T1000 (cell line): ENCODE measurements at places on chromosomes 1 and 21.

GRCh38 chr1:228141226-228142044 is 1.4 kb downstream of the GUK1 start:
- DNase-seq = peak; percentile 36

- DNase-seq = no peak
These were observed 7.0 kb upstream of the HEYL start for GRCh38 chr1:39646232-39647081.

GRCh38 chr1:12166834-12167492 is at the start of gene TNFRSF1B:
TNFRSF1B (plus strand) TSS chr1:12166991; CDS start chr1:12167092, 101 bp downstream.
- DNase-seq = no peak

- no peak for DNase-seq
These were observed 23.1 kb downstream of the IL10RB start for GRCh38 chr21:33289199-33289819.

DNA sequence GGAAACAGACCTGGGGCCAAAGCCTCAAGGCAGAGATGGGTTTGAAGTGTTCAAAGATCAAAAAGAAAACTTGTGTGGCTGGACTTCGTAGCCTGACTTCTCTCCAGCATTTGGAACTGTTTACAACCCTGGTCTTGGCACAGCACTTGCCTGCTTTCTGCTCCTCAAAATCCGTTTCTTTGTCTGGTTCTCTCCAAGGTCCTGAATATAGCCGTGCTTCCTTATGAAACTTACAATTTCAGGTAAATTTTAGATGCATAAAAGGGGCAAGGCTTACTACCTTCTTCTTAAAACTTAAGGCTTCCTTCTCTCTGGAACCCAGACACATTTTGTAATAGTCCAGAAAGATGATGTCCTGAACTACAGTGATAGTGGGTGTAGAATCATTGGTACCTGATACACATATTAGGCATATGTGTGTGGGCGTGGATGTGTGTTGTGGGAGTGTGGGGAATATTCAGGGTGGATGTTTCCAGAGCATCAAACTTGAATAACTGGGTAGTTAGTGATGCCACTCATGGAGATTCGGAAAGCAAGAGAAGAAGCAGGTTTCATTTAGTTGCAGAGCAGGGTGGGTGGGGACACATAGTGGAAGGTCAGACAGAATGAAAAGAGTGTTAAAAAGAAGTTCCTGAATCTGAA is 26.4 kb upstream of the FAM78B start:
- no peak for DNase-seq

GRCh38 chr1:226532553-226532952 is 16.0 kb upstream of the STUM start:
- DNase-seq = no peak

DNA sequence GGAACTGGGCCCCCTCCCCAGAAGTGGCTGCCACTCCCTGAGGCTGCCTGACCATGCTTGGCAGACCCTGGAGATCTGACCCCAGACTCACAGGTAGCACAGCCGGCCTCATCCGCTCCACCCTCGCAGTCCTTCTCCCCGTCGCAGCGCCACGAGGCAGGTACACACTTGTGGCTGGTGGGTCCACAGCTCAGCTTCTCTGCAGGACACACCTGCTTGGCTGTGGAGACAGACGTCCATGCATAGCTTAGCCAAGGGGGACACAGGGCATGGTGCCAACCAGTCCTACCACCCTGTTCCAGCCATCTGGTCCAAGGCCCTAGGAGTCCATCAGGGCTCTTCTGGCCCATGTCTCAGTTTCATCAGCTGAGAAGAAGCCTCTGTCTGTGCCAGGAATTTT is 42.2 kb upstream of the MAGOH start:
- DNase-seq = no peak

GRCh38 chr21:41245509-41246135 is 71.0 kb upstream of the FAM3B start:
- DNase-seq = no peak

GRCh38 chr1:94698759-94699502 is 121.2 kb upstream of the SLC44A3 start:
- no peak for DNase-seq

- DNase-seq = no peak
These were observed 151.6 kb downstream of the TOMM20 start for GRCh38 chr1:234976861-234977680.

GRCh38 chr1:60692031-60692430 is 390.3 kb upstream of the NFIA start:
- DNase-seq = no peak

- DNase-seq = no peak
These were observed 28.1 kb downstream of the ADARB1 start for GRCh38 chr21:45102391-45102932.

DNA sequence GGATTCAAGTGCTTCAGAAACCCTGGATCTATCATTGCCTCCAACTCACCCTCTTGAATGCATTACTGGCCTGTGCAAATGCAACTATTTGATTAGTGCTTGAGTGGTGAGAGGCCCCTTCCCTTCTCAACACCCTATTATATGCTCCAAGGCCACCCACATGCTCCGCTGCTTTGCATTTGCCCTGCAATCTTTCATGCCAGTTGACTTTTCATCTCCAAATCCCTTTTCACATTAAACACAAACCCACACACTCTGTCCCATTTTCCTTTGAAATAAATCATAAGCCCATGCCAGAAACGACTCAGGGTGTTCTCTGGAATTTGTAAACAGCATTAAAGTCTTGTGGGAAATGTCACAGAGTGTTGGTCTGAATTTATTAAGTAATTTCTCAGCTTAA is 78.9 kb upstream of the CTTNBP2NL start:
- DNase-seq = no peak

- no peak for DNase-seq
These were observed 35.8 kb downstream of the RIPK4 start for GRCh38 chr21:41731081-41731480.

GRCh38 chr1:160061369-160062229 is 8.4 kb downstream of the KCNJ10 start:
- DNase-seq = no peak

GRCh38 chr1:159492575-159493323 is 43.1 kb downstream of the OR10J5 start:
- no peak for DNase-seq

- DNase-seq = no peak
These were observed 13.5 kb upstream of the SETDB1 start for GRCh38 chr1:150912623-150913022.

DNA sequence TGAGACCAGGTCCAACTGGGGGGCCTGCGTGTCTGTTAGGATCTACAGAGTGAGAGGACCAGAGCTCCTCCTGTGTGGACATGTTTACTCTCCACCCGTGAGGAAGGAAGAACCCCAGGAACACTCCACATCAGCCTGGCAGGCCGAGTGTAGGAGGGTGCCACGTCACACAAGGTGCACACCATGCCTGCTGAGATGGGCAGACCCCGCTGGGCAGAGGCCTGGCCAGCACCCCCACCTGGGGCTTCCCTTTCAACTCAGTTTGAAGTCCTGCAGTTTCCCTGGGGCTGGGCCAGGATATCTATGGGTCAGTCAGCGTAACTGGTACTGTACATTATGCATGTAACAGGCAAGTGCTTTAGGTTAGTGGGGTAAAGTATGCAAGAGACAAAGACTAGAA is 30.1 kb upstream of the PCBP3 start:
- DNase-seq = no peak

GRCh38 chr21:16634515-16634914 is 878.3 kb upstream of the CXADR start:
- DNase-seq = no peak

GRCh38 chr1:19477284-19478249 is 7.8 kb downstream of the CAPZB start:
- no peak for DNase-seq

DNA sequence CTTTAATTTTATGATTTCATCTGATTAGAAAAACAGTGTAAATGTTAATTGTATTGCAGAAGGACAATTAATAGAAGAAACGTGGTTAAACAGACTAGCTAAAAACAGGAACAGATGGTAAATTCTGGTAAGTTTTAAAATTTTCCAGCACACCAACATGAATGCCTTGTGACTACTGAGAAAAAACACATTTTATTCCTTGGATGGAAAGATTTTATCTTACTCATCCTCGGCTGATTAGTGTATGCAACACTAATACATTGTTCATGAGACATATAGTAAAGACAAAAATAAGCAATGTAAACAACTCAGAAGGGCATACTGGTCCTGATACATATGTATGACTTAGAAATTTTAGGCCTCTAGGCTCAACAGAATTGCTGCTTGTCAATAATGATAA is 4.9 kb upstream of the AK5 start:
- DNase-seq = no peak

DNA sequence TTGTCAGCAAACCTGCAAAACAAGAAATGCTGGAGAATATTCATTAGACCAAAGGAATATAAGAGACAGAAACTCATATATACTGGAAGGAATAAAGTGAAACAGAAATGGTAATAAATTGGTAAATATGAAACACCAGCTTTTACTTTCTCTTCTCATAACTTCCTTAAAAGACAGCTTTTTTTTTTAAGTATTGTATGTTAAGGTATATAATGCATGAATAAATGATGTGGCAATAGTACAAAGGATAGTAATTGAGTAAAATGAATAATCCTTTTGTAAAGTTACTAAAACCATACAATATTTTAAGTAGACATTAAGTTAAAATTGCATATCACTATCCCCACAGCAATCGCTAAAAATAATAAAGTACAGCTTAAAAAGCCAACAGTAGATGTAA is 64.8 kb downstream of the TRIM33 start:
- DNase-seq = no peak

DNA sequence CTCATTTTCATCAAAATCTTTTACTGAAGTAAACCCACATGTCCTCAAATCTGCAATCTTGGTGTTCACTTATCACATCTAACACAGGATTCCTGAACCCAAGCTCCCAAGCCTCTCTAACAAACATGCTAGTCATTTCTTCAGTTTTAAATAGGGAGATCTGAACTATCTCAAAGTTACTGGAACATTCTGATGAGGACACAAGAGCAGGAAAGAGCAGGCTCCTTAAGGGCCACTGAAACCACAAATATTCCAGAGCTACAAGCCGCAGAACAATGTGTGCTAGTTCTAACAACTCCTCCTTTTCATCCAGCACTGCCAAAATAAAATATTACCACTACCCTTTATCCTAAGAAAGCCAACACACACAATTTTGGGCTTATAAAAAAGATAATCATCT is 38.9 kb downstream of the WARS2 start:
- DNase-seq = no peak

DNA sequence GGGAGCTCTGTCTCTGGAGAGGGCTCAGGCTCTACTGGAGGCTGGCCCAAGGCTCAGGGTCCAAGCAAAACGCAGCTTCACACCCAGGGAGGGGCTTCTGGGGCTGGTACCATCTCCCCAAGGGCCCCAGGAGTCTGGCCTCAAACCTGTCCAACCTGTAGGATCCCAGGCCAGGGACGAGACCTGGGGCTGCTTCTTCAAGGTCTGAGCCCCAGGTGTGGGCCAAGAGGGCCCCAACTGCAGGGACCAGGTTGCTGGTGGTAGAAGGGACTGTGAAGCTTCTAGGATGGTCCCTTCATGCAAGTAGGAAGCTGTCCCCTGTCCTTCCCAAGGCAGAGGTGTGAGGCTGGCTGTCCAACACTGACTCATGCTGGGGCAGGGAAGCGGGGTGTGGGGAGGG is 7.8 kb upstream of the MMEL1 start:
- no peak for DNase-seq

DNA sequence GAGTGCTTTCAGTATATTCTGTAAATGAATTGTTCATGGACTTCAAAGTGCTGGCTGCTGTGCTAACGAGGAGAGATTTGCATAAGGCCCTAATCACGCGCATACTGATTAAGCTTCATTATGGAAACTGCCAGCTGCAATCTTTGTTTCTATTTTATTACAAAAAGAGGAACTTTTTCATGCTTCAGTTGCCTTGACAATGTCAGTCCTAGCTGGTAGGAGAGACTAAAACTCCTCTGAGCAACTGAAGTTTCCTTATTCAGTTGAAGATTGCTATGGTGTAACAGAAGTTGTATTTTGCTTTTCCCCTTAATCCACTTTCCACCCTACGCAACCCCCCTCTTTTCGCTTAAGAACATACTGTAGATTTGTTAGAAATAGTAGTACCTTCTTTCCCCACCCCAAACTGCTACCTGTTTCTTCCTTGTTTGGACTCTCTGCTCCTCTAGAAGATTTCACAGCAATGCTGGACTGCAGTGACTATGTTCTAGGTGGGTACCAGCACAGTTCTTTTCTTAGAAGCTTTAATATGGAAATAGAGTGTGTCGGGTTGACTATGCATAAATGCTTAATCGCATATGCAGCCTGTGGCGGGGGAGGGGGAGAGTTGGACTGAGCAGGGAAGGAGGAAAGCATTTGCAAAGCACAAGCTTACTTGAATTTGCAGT is 108.3 kb downstream of the POU2F1 start:
- no peak for DNase-seq

DNA sequence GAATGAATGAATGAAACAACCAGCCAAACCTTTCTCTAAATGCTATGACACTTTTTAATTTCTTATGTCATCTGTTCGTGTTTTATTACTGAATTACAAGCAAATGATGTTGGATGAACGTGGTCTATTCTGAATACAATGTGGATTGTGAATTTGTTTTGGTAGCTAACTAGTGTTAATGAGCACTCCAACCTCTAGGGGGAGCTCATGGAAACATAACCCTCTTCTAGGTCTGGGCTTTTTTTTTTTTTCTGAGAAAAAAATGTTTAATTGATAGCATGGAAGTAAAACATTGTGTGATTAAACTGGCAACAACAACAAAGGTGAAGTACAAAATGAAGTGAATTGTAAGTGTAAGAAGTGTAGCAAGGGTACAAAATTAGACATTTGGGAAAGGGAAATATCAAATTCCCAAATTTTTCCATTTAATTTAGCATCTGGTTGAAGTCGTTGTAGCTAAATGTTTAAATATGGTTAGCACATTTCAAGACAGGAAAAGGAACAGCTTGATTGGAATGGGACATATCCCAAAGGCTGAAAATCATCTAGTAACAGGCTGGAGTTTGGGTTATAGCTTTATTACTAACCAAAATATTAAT is 42.6 kb upstream of the PTGS2 start:
- no peak for DNase-seq

GRCh38 chr1:6325482-6325881 is 64.6 kb upstream of the GPR153 start:
- no peak for DNase-seq

- DNase-seq = no peak
These were observed 305.2 kb upstream of the FMN2 start for GRCh38 chr1:239786464-239786863.

- DNase-seq = no peak
These were observed 64.6 kb downstream of the CLDN17 start for GRCh38 chr21:30101967-30102366.

DNA sequence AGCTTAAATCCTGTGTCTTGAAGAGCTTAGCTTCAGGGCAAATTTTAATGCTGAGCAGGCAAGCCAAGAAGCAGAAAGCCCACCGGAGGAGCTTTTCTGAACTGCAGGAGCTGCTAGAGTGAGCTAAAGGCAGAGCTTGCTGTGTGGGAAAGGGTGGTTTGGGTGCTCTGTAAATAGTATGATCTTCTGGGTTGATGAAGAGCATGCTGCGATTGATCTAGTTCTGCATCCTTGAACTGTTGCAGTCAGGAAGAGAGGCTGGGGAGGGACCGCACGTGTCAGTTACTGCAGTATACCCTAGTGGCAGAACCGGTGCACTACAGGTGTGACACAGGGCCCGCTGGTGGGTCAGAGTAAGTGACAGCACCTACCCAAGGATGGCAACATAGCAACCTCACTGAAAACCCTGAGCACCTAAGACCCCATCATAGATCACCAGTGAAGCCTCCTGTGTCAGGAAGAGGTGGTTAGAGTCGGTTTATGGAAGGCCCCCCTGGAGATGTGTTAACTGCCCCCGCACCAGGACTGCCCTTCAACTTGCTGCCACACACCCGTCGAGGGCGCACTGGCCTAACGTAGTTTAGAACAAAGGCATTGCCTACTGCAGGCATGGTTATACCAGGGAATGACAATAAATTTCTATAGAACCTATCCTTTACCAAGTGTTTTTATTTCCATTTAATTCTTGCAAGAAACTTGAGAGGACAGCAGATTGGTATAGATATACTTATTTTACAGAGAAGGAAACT is 146.0 kb upstream of the KIAA0040 start:
- DNase-seq = no peak
